ENCODE measurements at places on chromosomes 12 and 14. TPM values are rescaled to one million over a fixed set of nuclear protein-coding genes. Genes with fewer than 3 reads are reported as not detected.

Gene BATF
- total RNA-seq, result 4.9 TPM

- DNase-seq, result no peak
These were observed 30.8 kb upstream of the ZFP36L1 start for GRCh38 chr14:68823434-68824206.

DNA sequence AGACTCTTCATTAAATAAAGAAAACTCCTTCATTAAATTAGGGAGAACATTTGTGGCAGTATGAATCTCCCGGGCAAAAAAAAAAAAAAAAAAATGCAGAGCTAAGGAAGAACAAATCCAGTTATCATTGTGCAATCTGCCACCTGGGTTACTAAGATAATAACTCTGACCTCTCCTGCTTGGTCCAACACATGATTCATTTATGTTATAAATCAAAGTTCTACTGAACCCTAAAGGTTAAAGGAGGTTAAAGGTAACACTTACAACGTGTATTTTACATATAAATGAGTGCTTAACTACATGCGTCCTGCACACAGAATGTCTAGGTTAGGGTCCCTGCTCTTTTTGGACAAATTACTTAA, 4.2 kb downstream of the TGFB3 start:
- no peak for DNase-seq

- DNase-seq, result no peak
These were observed 125.6 kb downstream of the ANKS1B start for GRCh38 chr12:99859126-99859525.

DNA sequence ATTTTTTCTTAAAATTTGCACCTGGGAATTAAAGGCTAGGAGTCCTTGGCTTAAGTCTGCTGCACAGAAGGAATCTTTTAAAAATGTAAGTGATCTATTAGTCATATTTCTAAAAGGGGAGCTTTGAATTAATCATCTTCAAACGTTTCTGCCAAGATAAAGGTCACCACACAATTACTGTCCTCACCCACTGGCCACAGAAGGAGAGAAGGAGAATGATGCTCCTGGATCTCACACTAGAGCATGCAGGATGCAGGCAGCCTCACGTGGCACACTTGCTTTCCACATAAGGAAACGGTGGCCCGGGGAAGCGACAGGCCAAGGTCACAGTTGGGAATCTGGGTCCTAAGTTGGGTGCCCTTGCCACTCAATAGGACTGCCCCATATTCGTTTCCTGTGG, 16.9 kb downstream of the PLEKHG7 start:
- no peak for DNase-seq
